ENCODE measurements at places on chromosomes 3 and 15.

- no peak for DNase-seq
Measured at GRCh38 chr3:3771567-3771966, 27.7 kb upstream of the LRRN1 start.

GRCh38 chr3:194326192-194326967, 24.7 kb downstream of the CPN2 start:
- DNase-seq = no peak

DNA sequence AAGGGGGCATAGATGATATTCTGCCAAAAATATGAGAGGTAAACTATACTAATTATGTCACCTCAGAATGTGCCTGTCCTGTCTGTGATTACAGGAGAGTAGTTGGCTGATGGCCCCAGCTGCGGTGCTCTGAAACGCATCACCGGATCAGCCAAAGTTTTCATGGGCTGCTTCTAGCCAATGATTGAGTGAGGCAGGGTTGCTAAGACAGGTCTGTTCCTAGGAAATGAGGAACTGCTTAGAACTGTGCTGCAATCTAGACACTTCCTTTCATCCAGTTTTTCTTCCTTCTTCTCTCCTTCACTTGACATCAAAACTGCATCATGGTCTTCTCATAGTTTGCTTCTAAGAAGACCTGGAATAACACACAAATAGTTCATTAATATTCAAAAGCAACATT, 124.0 kb downstream of the KCNH8 start:
- no peak for DNase-seq

DNA sequence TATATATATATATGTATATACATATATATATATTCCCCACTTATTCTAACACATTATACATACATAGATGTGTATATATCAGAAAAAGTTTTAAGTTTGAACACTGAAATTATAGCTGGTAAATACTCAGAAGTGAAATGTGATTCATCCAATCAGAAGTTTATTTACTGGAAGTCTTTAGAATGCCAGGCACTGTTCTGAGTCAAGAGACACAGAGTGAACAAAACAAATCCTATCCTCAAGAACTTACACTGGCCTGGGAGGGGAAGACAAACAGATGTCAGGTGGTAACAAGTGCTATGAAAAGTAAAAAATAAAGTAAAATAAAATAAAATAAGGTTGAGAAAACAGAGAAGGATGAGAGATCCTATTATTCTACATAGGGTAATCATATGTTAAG, 13.4 kb downstream of the DHX36 start:
- DNase-seq = no peak

GRCh38 chr3:169813757-169814517, 1.2 kb upstream of the LRRC34 start:
- DNase-seq = no peak

Data from ureter (tissue), 1 donor.